Activated CD4-positive, alpha-beta T cell treated with anti-CD3 and anti-CD28 coated beads, Interleukin-2, amount 50 U/mL, for 4 hours (primary cell): ENCODE measurements at places on chromosomes 2 and 18.

DNA sequence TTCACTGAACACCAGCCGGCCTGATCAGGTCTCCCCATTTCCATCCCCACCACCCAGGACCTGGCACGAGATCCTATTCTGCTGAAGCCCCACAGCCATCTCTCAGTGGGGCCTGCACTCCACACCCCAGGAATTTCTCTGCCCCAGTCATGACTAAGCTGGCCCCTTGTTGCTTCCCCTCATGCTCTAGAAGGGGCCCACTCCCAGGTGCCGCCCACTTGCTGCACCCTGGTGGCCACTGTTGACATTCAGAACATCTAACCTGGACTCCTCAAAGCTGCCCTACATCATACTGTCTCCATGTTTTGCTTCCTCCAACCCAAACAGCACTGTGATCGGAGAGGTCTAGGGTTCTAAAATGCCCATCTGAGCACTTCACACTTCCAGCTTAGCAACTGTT, 90.7 kb upstream of the KLHL29 start:
- no peak for DNase-seq

- no peak for DNase-seq
Measured at GRCh38 chr2:128326346-128326745, 7.7 kb upstream of the HS6ST1 start.

- DNase-seq = no peak
Measured at GRCh38 chr2:53751728-53752127, 15.9 kb upstream of the CHAC2 start.

- DNase-seq = no peak
Measured at GRCh38 chr18:67144329-67144728, 372.2 kb downstream of the DSEL start.

GRCh38 chr2:98188351-98189046, 101.5 kb downstream of the VWA3B start:
- DNase-seq = no peak

DNA sequence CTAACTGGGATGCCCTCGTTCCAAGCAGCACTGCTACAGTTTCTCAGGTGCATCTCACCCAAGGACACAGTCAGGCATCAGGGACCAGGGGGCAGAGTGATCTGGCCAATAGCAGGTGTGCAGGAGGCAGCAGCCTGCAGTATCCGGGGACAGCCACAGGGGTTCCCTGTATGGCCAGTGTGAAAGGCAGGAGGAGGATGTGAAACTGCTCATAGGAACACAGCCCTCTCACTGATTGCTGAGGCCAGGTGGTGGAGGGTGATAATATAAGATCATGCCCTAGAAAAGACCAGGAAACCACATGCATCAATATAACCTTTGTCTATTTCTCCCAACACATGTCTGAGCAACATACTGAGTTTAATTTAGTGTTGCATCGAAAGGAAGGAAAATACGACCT, 112.7 kb upstream of the TACR1 start:
- DNase-seq = no peak

DNA sequence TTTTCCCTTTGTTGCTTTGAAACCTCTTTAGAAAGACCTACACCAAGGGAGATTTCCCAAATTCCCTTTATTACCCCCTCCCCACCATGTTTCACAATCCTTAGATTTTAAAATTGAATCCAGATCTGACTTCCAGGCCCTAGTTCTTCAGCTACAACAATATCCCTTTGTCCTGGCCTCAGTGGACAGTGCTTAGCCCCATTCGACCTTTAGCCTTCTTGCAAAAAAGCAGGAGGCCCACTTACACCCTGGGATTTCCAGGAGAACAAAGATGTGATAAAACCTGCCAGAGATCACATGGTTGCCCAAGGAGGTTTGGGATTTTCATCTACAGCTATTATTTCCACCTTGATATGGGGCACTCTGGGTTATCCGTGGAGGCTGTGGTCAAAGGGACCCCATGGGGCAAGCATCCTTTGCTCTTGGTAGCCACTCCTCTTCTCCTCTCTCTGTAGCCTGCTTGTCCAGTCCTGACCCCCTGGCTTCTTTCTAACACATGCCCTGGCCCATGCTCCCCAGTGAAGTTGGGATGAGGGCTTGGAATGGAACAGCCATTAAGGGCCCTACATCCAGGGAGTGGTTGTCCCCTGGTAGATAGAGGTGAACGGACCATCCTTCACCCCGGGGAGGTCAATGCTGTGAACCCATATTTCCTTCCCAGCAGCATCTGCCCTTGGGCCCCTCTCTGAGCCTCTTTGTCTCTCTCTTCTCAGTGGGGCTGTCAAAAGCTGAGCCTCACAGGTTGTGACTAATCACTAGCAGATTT, 267.4 kb downstream of the DYSF start:
- DNase-seq = no peak

DNA sequence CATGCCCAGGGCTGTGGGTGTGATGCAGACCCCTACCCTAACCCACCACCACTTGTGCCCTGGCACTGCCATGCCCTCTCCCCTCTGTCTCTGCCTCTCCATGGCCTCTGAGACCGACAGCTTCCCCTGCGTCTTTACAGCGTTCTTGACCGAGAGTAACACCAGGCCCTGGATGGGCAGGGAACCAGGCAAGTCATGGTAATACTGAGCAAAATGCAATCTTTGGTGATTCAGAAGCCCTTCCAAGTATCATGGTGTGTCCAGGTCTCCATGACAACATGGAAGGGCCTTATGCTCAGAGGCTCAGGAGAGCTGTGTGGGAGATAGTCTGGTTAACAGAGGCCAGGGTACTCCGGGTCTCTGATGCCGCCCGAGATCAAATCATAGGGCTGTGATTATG, 176.1 kb downstream of the KLHL29 start:
- no peak for DNase-seq

DNA sequence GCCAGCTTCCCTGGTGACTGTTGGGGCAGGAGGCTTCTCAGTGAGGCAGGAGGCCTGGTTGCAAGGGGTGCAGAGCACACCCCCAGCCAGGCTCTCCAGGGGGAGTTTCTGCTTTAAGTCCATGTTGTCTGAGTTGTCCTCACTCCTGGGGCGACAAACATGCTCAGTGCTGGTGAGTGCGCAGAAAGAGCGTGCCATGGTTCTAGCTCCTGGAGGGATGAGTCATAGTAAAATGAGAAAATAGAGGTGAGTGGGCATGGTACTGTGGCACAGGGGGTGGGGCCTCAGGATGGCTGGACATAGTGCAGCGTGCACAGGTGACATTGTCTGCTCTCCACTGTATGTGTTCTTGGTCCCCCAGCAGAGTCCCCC, 457.2 kb upstream of the HS6ST1 start:
- DNase-seq = no peak

- DNase-seq = no peak
Measured at GRCh38 chr2:27304488-27305240, 3.6 kb downstream of the UCN start.

- DNase-seq = no peak
Measured at GRCh38 chr2:217332866-217333265, 473.0 kb upstream of the TNP1 start.

GRCh38 chr2:61398413-61398812, 72.5 kb downstream of the USP34 start:
- DNase-seq = no peak

DNA sequence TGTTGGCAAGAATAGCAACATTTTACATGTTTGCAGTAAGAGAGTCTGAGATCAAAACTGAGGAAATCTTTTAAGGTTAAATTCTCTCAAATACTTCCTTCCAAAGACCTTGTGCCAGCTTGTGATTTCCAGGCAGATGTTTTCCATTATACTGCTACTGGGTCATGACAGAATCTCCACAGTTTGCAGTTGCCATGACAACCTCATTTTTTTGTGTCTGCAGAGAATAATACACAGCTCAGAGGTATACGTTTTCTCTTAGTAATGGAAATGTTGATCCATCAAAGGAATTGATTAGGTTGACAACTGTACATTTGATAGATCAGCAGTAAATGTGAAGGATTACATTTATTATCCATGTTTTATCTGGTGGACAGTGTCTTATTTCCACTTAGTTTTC, 29.1 kb upstream of the CSRNP3 start:
- no peak for DNase-seq

GRCh38 chr2:207281436-207281835, 115.7 kb upstream of the KLF7 start:
- DNase-seq = no peak

GRCh38 chr18:54822872-54823845, 5.1 kb upstream of the RAB27B start:
- no peak for DNase-seq

DNA sequence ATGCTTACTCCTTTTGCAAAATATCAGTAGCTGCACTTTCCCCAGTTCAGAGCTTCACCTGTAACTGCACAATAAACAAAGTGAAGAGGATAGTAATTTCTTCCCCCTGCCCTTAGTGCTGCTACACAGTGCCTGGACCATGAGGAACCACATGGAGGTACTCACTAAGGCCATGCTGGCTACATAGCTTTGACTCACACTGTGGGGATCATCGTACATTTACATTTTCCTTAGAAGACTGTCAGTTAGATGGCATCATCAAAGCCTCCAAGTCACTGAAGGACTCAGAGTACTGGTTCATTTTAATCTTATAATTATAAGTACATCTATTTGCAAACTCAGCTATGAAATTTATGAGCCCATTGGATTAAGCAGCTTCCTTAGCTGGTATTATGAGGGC, 1416.5 kb upstream of the CELF4 start:
- DNase-seq = no peak

DNA sequence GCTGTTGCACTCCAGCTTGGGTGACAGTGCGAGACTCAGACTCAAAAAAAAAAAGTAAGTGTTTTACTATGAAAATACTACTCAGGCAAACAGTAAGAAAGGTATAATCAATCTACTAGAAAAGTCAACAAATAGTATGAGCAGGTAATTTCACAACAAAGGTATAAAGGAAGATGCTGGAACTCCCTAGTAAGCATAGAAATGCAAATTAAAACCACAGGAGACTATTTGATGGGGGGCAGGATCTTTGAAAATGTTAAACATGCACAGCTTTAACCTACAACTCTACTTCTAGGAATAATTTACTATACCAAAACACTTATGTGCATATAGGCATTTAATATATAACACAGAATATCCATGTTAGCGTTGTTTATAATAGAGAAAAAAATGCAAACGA, 24.3 kb upstream of the TNFAIP6 start:
- no peak for DNase-seq

DNA sequence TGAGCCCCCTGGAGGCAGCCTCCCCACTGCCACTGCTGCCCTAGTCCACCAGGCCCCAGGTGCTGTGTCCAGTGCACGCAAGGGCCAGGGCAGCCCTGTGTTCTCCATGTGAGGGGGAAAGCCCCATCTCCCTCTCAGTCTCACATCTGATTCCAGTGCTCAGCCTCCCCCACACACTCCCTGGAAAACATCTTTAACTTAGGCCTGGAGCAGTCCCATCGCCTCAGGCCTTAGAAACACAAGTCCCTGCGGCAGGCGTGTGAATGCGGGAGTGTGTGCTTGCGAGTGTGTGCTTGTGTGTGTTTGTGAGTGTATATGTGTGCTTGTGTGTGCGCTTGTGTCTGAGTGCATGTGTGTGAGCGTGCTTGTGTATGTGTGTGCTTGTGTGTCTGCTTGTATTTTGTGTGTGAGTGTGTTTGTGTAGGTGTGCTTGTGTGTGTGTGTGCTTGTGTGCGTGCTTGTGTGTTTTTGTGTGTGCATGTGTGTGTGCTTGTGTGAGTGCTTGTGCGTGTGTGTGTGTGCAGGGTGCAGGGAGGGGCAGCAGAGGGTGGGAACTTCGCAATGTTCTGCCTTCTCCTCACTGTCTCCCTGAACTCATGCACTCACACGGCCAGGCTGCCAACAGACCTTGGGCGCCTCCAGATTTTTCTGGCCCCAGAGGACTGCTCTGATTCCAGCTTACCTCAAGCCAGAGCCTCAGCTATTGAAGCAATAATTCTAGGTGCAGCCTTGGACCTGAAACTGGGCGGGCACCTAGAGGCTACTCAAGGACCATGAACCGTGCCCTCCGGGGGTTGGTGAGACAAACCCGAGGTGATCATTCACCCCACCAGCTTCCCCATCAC, 139.6 kb downstream of the CABLES1 start:
- no peak for DNase-seq

DNA sequence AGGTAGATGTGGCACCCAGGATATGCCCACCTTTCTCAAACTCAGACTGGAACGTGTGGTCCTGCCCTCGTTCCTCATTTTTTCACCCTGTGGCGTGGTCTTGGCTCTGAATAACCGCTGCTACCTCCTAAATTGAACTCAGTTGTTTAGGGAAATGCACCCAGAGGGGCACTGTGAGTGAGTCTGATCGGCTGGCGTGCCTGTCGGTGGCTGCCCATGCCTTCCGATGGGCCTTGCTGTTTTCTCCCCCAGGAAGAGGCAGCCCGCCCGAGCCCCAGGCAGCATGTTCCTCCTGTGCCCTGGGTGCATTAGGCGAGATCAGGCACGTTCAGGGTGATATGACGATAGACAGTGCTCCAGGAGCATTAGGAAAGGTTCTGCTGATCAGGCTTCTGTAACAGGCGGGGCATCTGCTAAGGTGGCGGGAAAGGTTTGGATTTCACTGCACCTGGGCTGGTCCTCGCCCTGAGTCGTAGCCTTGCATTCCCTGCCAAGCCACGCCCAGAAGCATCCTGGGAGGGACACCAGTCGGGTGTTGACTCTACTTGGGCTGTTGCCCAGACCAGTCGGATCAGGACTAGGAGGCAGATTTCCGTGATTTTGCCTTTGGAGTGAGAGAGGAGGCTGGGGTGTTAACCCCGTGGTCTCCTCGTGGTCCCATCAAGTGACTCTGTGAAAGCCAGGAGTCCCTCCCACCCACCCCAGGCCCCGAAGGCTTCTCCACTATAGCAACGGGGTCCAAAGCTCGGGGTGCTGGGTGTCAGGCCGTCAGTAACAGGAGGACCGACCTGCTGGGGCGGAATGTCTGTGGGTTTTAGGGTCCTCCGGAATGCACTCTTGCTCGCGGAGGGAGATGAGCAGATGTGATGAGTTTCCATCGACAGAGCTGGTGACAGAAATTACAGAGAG, 75.1 kb downstream of the SH3BP4 start:
- no peak for DNase-seq

DNA sequence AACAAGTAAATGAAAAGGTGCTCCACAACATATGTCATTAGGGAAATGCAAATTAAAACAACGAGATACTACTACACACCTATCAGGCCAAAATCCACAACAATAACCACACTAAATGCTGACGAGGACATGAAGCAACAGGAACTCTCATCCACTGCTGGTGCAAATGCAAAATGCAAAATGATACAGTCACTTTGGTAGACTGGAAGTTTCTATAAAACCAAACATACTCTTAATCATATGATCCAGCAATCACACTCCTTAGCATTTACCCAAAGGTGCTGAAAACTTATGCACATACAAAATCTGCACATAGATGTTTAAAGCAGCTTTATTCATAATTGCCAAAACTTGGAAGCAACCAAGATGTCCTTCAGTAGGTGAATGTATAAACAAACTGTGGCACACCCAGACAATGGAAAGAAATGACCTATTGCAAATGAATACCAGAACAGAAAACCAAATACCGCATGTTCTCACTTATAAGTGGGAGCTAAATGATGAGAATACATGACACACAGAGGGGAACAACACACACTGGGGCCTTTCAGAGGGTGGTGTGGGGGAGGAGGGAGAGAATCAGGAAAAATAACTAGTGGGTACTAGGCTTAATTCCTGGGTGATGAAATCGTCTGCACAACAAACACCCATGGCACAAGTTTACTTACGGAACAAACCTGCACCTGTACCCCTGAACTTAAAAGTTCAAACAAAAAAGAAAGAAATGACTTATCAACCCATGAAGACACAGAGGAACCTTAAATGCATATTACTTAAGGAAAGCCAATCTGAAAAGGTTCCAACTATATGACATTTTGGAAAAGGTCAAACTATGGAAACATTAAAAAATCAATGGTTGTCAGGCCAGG, 80.4 kb downstream of the ASXL2 start:
- DNase-seq = no peak
